Left ventricle myocardium superior (tissue), 1 donor: ENCODE measurements at places on chromosomes 16 and 17. TPM values are rescaled to one million over a fixed set of nuclear protein-coding genes. Genes with fewer than 3 reads are reported as not detected.

GRCh38 chr17:27635275-27635823 is 4.4 kb downstream of the LGALS9 start:
- no peak for DNase-seq

DNA sequence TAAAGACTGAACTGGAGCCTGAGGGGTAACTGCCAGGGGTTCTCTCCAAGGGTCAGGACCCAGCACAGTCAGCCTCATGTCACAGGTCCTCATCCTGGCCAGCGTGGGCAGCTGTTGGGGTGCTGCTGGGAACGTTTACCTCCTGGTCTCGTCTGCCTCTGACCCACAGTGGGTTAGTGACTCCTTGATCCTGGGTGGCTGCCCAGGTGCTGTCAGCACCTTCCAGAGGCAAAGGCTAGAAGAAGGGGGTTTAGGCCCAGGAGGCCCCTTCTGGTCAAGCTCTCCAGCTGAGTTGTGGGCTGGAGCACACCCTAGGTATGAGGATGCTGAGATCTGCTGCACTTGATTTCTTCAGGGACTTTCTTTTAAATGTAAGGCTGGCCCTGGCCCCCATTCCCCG is 30.3 kb downstream of the AKAP1 start:
- DNase-seq = peak; percentile 60

DNA sequence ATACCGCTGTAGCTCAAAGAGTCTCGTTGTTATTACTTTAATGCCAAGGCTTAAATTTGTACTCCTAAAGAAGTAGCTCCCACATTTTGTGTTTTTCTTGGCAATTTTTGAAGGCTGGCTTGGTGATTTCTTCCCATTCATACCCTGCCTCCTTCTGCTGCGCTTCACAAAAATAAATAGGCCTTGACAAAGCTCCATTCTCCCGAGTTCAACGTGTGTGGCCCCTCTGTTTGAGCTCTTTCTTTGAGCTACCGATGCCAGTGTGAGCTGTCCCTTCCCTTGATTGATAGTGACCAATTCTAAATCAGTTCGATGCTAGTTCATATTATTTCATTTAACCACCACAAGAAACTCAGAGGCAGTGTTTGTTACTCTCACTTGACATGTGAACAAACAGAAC is 96.8 kb downstream of the MAP2K6 start:
- DNase-seq = no peak

- no peak for DNase-seq
Measured at GRCh38 chr17:42928714-42929496, 28.3 kb downstream of the G6PC1 start.

The NGFR gene
- 4.1 TPM for total RNA-seq

The TP53TG3F gene
- not detected for total RNA-seq

DNA sequence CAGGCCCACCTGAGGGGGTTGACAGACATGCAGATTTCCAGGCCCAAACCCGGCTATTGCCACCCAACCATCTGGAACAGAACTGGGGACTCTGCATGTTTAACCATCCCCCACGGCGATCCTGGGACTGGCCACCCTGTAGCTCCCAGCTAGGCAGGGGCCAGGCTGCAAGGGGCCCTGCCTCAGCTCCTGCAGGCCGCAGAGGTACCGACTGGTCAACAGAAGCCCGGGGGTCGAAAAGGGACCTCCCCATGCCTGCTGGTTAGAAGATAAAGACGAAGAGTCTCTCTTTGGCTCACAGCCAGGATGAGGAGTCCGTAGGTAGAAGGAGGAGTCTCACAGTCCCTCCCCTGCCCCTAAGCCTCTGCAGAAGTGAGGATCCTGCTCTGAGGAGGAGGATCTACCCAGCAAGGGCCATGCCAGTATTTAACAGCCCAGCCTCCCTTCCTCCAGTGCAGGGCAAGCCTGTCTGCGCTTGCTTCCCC is 223.4 kb upstream of the TNRC6C start:
- peak; percentile 57 for DNase-seq

GRCh38 chr16:888901-889570 is 81.7 kb downstream of the LMF1 start:
- peak; percentile 22 for DNase-seq

DNA sequence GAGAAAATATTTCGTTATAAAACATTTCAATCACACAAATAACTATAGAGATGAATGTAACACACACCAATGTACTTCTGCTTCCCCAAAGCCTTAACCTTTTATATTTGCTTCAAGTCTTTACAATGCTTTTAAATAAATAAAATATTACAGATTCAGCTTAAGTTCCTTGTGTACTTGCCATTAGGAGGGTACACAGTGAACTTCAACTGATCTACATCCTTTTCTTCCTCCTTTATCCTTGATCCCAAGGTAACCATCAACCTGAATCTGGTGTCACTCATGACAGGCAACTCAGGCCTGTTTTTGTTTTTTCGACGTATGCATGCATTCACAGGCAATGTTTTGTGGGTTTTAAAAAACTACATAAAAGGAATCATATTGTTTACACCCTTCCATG is 9.3 kb upstream of the AKAP1 start:
- DNase-seq = no peak

The FLII gene
- total RNA-seq = 292 TPM

The ARL4D gene
- total RNA-seq = 6.7 TPM

GRCh38 chr17:3972931-3973330 is 8.7 kb upstream of the ATP2A3 start:
- peak; percentile 9 for DNase-seq

The SAMD14 gene
- total RNA-seq = 1.2 TPM

GRCh38 chr17:5976251-5976650 is 93.9 kb upstream of the WSCD1 start:
- DNase-seq = no peak

GRCh38 chr16:4426021-4426684 is 485 bp downstream of the DNAJA3 start:
- DNase-seq = no peak

The CHRNE gene
- 0.50 TPM for total RNA-seq

DNA sequence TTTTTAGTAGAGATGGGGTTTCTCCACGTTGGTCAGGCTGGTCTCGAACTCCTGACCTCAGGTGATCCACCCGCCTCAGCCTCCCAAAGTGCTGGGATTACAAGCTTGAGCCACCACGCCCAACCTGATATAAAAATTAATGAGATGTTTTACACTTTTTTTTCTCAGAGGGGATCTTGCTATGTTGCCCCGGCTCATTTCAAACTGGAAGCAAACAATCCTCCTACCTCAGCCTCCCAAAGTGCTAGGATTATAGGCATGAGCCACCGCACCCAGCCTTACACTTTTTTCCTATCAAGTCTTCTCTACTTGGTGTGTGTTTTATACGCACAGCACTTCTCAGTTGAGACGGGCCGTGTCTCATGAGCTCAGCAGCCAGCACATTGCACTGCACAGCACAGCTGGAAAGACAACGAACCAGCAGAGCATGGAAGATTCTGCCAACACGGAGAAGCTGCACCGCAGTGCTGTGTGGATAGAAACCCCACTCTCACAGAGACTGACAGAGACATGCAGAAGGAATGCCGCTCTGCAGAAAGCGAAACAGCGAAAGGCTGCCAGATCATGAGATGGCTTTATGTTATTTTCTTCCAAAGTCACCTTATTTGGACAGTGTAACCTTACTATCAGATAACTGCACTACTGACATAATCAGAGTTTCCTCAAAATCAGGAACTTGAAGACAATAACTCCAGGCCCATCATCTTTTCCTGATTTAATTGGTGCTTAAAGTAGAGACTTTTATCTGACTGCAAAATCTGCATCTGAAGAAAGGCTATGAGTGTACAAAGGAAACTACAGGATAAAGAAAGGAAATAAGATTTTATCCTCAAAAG is 6.5 kb upstream of the QRICH2 start:
- no peak for DNase-seq

The MYH1 gene
- 0.10 TPM for total RNA-seq

DNA sequence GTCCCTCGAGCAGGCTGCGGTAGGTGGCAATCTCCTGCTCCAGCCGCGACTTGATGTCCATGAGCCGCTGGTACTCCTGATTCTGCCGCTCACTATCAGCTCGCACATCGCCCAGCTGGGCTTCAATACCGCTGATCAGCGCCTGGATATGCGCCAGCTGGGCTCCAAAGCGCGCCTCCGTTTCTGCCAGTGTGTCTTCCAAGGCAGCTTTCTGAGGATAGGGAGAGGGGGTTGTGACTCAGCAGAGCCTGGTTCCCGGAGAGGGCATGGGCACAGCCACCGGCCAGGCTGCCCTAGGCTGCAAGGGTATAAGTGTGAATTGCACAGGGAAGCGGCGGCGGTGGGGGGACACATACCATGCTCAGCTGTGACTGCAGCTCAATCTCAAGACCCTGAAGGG is 4.3 kb downstream of the KRT19 start:
- DNase-seq = no peak
